ENCODE measurements at places on chromosomes 12 and 14.

DNA sequence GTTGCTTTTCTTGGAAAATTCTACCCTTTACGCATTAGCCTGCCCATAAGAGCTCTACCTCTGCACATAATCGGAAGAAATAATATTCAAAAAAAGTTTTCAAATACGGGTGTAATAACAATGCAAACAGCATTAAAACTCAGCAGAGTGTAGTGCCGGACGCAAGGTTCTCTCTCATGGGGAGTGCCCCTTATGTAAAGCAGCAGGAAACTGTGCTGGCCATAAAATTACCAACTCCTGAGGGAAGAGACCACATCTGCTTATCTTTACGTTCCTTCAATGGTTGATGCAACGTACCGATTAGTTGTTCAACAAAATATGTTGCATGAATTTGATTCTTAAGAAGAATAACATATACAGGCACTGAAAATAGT, 118.7 kb upstream of the TMCC3 start:
- DNase-seq: no peak

- no peak for DNase-seq
These were observed 27.6 kb downstream of the TMEM121 start for GRCh38 chr14:105554022-105554421.

DNA sequence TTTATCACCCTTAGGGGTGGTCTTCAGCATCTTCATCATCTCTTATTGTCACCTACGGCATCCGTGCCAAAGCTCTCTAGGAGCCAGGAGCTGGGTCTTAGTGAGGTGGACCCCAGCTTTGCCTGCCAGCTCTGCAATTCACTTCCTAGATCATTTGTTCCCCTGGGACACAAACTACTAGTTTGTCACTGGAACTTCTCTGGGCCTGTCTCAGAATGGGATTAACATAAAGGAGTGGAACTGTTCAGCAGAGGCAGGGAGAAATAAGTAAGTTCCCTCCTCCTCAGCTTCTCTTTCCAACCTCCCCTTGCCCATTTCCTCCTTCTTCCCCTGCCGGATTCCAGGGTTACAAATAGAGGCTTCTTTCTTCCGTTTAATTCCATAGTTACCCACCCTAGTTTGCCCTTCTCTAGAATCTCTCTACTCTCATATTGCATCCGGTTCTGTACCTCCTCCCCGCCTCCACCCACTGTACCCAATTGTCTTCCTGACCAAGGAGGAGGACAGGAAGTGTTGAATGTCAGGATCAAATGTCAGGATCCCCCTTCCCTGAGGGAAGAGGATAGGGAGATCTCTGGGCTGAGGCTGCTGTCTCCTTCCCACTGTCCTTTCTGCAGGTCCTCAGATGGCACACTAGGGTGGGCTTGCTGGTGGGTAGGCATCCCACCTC, 25.0 kb downstream of the LARP4 start:
- DNase-seq: peak; percentile 40

DNA sequence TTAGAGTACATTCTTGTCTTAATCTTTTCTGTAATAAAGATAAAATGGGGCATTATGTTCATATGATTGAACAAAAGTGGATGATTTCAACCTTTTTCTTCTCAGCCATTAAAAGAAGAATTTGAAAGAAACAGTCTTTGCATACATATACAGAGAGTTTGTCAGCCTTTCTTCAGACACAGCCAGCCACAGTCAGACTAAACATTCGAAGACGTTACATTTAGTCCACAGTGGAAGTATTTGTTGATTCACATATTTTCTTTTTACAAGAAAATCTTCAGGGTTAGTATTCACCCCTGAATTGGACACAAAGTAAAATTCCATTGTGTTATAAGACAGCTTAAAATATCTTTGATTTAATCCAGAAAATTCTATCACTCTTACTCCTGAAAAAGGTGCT, 36.2 kb downstream of the ETV6 start:
- no peak for DNase-seq

- DNase-seq: no peak
These were observed 30.4 kb downstream of the RTL1 start for GRCh38 chr14:100873096-100873482.
